Stimulated activated CD8-positive, alpha-beta memory T cell treated with anti-CD3 and anti-CD28 coated beads, Interleukin-7, amount 100 ng/mL, for 48 hours (primary cell): ENCODE measurements at places on chromosomes 7 and 10.

- no peak for DNase-seq
These were observed 94.5 kb downstream of the HIPK2 start for GRCh38 chr7:139683137-139683921.

DNA sequence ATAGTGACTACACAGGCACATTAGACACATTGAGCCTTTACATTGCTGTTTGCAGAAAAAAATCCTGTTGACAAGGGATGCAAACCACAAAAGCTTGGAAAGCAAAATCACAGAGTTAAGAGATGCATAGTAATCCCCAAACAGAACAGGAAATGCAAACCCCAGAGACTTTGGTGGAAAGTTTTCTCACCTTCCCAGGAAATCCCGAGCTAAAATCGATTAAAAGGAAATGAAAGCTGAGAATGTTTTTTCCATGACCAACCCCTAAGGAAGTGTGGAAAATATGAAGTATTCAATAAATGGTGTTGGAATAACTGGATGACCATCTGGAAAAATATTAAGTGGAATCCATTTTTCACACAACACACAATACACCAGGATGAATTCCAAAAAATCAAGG, 598.7 kb downstream of the GRID1 start:
- DNase-seq: no peak

DNA sequence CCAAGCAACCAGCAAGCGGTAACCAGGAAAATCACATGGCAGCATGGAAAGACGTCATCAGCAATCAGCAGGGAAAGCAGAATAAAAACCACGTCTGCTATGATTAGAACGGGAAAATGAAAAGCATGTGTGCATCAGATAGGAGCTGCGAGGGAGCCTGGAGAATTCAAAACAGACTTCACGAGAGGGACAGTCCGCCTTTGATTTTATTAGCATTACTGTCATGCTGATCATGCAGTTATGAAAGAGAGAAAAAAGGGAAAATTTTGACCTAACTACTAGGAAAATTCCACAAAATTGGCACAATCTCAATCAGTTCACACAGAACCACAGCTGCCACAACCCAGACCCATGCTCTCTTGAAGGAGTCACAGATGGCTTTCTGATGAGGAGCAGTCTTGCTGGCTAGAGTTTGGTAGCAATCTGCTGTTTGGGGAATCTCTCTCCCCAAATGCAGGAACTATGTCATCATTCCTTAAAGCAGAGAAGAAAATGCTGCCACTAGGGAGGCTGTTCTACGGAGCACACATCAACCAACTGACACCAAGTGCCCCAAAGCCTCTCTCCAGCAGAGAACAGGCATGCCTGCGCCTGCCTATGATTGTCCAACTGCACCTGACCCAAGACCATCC, 295.9 kb downstream of the TNS3 start:
- no peak for DNase-seq

DNA sequence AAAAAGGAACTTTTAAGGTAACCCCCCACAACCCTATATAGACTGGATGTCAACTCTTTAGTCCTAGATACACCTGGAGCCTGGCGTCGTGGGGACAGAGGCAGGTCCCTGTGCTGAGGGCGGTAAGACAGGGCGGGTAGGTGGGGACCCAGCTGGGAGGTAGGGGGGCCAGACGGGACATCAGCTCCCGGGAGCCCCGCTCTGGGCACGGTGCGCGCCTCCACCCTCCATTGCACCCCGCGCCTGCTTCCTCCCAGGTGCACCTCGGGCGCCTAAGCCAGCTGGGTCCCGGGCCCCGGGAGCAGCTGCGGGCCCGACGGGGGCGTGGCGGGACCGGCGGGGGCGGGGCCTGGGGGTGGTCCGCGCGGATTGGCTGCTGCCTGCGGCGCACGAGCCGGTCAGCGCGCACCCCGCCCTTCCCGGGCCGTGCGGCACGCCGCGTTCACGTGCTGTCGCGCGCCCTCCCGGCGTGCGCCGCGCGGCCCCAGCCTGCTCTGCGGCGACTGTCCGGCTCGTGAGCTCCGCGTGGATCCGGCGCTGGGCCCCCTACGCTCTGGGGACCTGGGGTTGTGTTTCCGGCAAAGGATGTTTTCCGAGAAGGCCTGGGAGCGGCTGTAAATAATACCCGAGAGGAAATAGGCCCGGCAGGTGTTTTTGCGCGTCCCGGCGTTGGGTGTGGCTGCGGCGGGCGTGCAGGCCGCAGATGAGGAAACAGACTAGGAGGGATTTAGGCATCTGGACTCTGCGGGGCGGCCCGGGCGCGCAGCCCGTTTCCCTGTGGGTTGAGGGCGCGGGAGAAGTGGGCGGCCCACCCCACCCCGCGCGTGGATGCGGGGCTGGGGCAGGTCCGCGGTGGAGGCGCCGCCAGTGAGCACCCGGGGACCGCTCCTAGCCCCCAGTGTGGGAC, 39.1 kb upstream of the PFKFB3 start:
- peak; percentile 94 for DNase-seq

DNA sequence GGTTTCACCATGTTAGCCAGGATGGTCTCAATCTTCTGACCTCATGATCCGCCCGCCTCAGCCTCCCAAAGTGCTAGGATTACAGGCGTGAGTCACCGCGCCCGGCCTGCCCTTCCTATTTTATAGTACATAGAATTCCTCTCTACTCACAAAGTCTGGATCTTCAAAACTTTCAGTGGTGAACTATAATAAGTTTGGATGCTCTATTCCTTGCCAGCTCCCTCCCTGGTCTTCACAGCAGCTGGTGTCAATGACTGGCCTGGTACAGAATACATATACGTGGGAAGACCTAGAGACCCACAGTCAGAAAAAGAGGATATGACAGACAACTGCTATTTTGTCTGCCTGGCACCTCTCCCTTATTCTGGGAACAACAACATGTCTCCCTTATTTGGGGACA, 40.8 kb downstream of the ARHGAP12 start:
- DNase-seq: no peak

DNA sequence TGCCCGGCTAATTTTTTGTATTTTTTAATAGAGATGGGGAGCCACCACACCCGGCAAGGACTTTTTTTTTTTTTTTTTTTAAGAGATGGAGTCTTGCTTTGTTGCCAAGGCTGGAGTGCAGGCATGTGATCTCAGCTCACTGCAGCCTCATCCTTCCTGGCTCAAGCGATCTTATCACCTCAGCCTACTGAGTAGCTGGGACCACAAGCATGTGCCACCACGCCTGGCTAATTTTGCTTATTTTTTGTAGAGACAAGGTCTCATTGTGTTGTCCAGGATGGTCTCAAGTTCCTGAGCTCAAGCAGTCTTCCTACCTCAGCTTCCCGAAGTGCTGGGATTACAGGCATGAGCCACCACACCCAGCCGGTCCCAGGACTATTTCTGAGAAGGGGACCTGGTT, 9.3 kb upstream of the MCU start:
- no peak for DNase-seq

- DNase-seq: no peak
These were observed 30.9 kb upstream of the SMKR1 start for GRCh38 chr7:129471402-129471827.
